Endothelial cell of umbilical vein (primary cell): ENCODE measurements at places on chromosomes 1 and 21. TPM values are rescaled to one million over a fixed set of nuclear protein-coding genes. Genes with fewer than 3 reads are reported as not detected.
A peak's percentile ranks its signal among the peaks of the same experiment; 100 is the strongest.

- no peaks in the 10 kb centered on the region for H3K27me3 ChIP-seq
- DNase-seq, result no peak
- H3K27ac ChIP-seq, result no peak overlapping the region
- H3K36me3 ChIP-seq, result peaks cover 5% of the 10 kb centered on the region
These were observed 28.0 kb downstream of the MACO1 start for GRCh38 chr1:25458541-25459298.

DNA sequence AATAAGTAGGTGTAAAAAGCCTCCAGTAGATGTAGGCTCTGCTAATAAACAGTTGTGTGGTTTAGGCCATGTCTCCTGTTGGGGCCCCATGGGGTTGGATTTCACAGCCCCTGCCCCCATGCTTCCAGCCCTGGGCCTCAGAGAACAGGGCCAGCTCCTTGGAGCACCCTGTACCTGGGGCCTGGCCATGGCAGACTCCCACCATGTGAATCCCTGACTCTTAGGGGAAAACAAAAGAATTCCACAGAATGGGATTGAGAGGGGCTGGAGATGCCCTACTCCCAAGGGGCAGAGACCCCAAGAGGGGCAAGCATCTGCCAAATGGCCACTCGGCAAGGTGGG lies 11.5 kb downstream of the LRP8 start:
- H3K4me1 ChIP-seq, result no peaks in the 10 kb centered on the region
- no peak for DNase-seq
- no peaks in the 10 kb centered on the region for H3K36me3 ChIP-seq
- no peak overlapping the region for H3K4me3 ChIP-seq
- H3K27me3 ChIP-seq, result no peaks in the 10 kb centered on the region

- peaks cover 24% of the 10 kb centered on the region for H3K4me1 ChIP-seq
- H3K36me3 ChIP-seq, result no peaks in the 10 kb centered on the region
- H3K4me3 ChIP-seq, result no peak overlapping the region
These were observed 190.9 kb upstream of the ADGRL4 start for GRCh38 chr1:79197421-79197820.

DNA sequence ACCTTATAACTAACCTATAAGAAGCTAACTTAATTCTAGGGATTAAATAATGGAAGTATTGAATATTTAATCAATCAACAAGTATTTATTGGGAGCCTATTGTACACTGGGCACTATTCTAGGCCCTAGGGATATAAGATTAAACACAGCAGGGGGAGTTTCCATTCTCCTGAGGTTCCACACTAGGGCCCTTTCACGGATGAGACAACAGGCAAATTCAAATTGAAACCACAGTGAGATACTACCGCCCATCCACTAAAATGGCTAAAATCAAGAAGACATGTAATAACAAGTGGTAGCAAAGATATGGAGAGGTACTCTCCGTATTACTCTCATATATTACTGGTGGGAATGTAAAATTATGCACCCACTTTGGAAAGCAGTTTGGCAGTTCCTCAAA lies 674.4 kb downstream of the KIF26B start:
- DNase-seq, result no peak
- no peaks in the 10 kb centered on the region for H3K36me3 ChIP-seq
- no peak overlapping the region for H3K27ac ChIP-seq
- no peaks in the 10 kb centered on the region for H3K4me1 ChIP-seq

DNA sequence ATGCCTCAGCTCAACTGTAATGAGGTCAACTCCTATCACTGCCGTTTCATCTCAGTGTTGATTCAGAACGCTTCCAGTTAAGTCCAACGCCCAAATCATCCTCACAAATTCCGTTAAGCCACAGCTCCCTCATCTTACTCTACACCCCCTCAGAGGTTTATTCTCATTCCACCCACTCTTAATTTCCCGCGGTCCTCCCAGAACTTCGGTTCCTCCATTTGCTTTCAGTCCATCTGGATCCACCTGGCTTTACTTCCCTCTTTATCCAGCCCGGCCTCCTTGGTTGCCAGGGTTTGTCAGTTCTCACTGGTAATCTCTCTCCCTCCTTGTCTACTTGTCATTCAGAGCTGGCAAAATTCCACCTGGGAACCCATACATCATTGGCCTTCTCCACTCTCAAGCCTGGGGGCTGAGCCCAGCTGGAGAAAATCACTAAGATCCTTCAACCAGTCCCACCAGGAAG lies 51.3 kb upstream of the RUNX1 start:
- H3K27me3 ChIP-seq, result peaks cover 2% of the 10 kb centered on the region
- no peak for DNase-seq
- no peak overlapping the region for H3K27ac ChIP-seq
- H3K4me1 ChIP-seq, result no peaks in the 10 kb centered on the region

DNA sequence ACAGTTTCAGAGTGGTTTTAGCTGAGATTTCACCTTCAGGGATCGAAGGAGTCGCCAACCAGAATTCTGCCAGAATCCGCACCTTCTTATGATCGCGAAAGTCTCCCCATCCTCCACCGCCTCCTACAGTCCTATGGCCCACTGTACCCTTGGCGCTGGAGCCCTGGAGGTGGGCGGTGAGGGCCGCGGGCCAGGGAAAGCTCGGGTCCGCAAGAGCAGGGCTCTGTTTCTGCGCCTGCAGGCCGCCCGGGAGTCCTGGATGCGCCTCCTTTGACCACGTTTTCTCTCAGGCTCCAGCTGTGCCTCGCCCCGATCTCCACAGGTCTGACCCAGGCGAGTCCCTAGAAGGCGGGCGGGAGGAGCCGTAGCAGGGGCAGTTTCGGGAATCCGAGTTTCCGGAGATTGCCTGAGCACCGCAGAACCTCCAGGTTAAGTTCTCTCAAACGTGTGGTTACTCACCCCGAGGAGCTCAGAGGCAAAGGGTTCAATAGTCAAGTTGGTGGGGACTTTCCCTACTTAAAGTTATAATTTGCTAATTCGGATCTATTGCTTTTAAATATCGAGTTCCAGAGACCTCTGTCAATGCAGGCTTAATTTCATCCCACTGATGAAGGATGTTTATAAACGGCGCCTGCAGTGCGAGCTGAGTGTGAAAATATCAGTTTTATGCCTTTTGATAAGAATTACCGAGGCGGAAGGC lies 3.2 kb upstream of the LHX8 start:
- no peak overlapping the region for H3K27ac ChIP-seq
- H3K4me3 ChIP-seq, result no peak overlapping the region
- DNase-seq, result no peak
- no peaks in the 10 kb centered on the region for H3K4me1 ChIP-seq
- H3K27me3 ChIP-seq, result peaks cover 100% of the 10 kb centered on the region
- H3K36me3 ChIP-seq, result no peaks in the 10 kb centered on the region

- H3K36me3 ChIP-seq, result no peaks in the 10 kb centered on the region
- peak; percentile 77 for DNase-seq
- no peaks in the 10 kb centered on the region for H3K27me3 ChIP-seq
- H3K27ac ChIP-seq, result peak overlapping the region; percentile 72
These were observed 64.5 kb downstream of the BCAR3 start for GRCh38 chr1:93616996-93617669.

DNA sequence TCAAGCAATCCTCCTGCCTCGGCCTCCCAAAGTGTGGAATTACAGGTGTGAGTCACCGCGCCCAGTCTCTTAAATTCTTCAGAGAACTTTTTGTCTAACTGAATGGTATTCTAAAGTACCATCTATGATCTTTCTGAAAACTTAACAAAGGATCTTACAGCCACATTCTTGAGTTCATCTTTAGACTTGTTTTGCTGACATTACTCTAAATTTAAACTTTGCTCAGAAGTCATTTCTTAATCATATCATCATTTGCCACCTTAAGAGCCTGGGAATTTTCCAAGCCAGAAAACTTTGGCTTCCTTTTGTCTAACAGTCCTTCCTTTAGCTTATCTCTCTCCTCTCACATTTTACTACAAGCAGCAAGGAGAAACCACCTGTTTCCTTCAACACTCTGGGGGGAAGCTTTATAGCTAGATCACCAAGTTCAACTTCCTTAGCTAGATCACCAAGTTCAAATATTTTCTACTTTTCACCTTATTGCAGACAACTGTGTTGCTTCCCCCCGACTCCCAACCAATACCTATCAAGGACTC lies 5.4 kb upstream of the ZBTB8A start:
- no peaks in the 10 kb centered on the region for H3K27me3 ChIP-seq
- peak overlapping the region; percentile 51 for H3K27ac ChIP-seq
- no peak overlapping the region for H3K4me3 ChIP-seq
- peaks cover 9% of the 10 kb centered on the region for H3K4me1 ChIP-seq
- peak; percentile 97 for DNase-seq
- H3K36me3 ChIP-seq, result no peaks in the 10 kb centered on the region

GRCh38 chr1:51568231-51568935 lies 48.5 kb upstream of the OSBPL9 start:
- DNase-seq, result no peak
- no peaks in the 10 kb centered on the region for H3K27me3 ChIP-seq
- H3K4me1 ChIP-seq, result peaks cover 21% of the 10 kb centered on the region
- peak overlapping the region; percentile 64 for H3K27ac ChIP-seq

DNA sequence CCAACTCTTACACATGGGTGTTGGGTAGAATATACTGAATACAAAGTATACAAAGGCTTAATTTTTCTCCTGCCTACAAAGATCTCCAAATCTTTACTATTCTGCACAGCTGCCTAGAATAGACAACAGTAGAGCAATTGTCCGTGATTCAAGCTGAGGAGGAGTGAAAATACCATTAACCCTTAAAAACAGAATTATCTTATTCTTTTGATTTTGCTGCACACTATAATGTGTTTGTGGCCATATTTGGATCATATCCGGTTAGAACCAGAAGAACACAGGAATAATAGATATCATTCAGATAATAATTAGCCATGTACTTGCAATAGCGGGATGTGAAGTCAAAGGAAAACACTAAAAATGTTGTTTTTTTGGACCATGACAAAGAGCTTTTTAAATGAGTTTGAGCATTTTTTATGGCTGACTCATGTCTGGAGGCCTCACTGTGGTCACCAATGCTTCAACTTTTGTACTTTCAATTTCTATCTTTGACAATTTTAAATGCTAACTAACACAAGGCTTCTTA lies 197.6 kb upstream of the FOXD3 start:
- H3K36me3 ChIP-seq, result no peaks in the 10 kb centered on the region
- no peaks in the 10 kb centered on the region for H3K27me3 ChIP-seq
- DNase-seq, result peak; percentile 78
- peak overlapping the region; percentile 38 for H3K4me3 ChIP-seq

GRCh38 chr1:156912861-156913808 lies 7.3 kb upstream of the LRRC71 start:
- peaks cover 67% of the 10 kb centered on the region for H3K36me3 ChIP-seq
- no peak for DNase-seq
- no peaks in the 10 kb centered on the region for H3K4me1 ChIP-seq
- H3K27ac ChIP-seq, result no peak overlapping the region
- no peak overlapping the region for H3K4me3 ChIP-seq

GRCh38 chr1:227131193-227131592 lies 187.1 kb downstream of the CDC42BPA start:
- peaks cover 4% of the 10 kb centered on the region for H3K36me3 ChIP-seq
- H3K27me3 ChIP-seq, result no peaks in the 10 kb centered on the region
- no peak overlapping the region for H3K27ac ChIP-seq
- H3K4me3 ChIP-seq, result no peak overlapping the region

DNA sequence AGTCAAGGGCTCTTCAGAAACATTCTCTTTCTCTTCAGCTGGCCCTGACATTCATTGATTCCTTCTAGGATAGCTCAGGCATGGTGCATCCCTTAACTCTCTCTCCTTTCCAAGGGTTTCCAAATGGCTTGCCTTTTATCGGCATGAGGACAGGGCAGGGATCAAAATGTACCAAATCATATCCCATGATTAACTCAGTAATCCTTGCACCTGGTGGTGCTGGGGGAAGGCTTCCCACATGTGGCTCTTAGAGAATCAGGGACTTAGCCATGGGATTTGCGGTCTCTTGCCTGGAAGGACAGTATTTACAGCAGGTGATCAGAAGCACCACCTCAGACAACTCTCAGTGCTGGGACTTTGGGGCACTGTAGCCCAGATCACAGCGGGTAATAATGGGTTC lies 46.2 kb upstream of the EDEM3 start:
- H3K36me3 ChIP-seq, result no peaks in the 10 kb centered on the region
- H3K27ac ChIP-seq, result no peak overlapping the region
- no peak overlapping the region for H3K4me3 ChIP-seq
- no peaks in the 10 kb centered on the region for H3K27me3 ChIP-seq

DNA sequence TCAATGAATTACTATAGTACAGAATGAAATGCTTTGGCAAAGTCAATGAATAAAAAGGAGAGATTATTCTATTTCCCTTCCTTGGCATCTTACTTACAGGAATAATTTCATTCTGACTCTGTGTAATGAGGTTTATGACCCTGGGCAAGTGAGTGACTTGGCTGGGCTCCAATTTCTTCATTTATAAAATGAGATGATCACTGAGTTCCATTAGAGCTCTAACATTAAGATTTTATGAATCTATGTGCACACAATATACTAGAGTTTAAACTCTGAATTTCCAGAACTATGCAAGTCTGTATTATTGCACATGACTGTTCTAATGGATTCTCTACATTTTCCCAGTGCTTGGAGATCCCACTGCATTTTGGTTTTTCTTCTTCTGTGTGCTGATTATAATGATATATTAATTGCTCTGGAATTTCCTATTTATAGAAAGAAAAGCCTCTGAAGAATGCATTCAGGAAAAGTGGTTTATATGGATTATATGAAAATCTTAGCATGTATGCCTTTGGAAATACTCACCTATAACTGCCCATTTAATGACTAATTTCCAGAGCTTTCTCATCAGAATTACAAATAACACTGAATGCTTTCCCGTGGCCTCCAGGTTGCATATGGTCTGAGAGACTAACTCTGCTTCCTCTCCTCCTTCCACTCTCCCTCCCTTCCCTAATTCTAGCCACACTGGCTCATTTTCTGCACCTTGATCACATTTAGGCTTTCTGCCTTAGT lies 97.4 kb upstream of the CHRM3 start:
- no peak overlapping the region for H3K4me3 ChIP-seq
- no peak overlapping the region for H3K27ac ChIP-seq
- no peaks in the 10 kb centered on the region for H3K27me3 ChIP-seq
- H3K4me1 ChIP-seq, result no peaks in the 10 kb centered on the region

- no peak for DNase-seq
- no peak overlapping the region for H3K4me3 ChIP-seq
- no peak overlapping the region for H3K27ac ChIP-seq
- no peaks in the 10 kb centered on the region for H3K27me3 ChIP-seq
- no peaks in the 10 kb centered on the region for H3K4me1 ChIP-seq
- H3K36me3 ChIP-seq, result no peaks in the 10 kb centered on the region
These were observed 298.3 kb downstream of the MATN1 start for GRCh38 chr1:30425046-30425445.

GRCh38 chr1:216168546-216168945 lies 254.7 kb downstream of the USH2A start:
- no peak for DNase-seq
- H3K4me3 ChIP-seq, result no peak overlapping the region
- H3K4me1 ChIP-seq, result no peaks in the 10 kb centered on the region
- no peaks in the 10 kb centered on the region for H3K36me3 ChIP-seq
- H3K27ac ChIP-seq, result no peak overlapping the region

- H3K27me3 ChIP-seq, result no peaks in the 10 kb centered on the region
- H3K4me3 ChIP-seq, result no peak overlapping the region
- no peak for DNase-seq
- H3K27ac ChIP-seq, result no peak overlapping the region
- H3K36me3 ChIP-seq, result no peaks in the 10 kb centered on the region
These were observed 16.3 kb upstream of the IL10 start for GRCh38 chr1:206788487-206789050.

The OR2L5 gene
- total RNA-seq, result not detected in 2 replicates

The DCAF6 gene
- 38.7 and 39.4 TPM in 2 replicates for total RNA-seq

The AVPR1B gene
- not detected in 2 replicates for total RNA-seq

The CYP4Z1 gene
- total RNA-seq, result not detected in 2 replicates

The ZMYND12 gene
- total RNA-seq, result 0.33 TPM in 1 of 2 replicates, not detected in the other

The PRAMEF5 gene
- total RNA-seq, result not detected in 2 replicates

The CSF3R gene
- not detected in 2 replicates for total RNA-seq

The PTPN14 gene
- 88.9 and 93.0 TPM in 2 replicates for total RNA-seq

The LCE1B gene
- total RNA-seq, result not detected in 2 replicates

The ADAMTS4 gene
- total RNA-seq, result 8.9 and 13.6 TPM in 2 replicates

The CFAP141 gene
- total RNA-seq, result not detected in 2 replicates

The A3GALT2 gene
- not detected in 2 replicates for total RNA-seq
